SW480 (cell line): ENCODE measurements at places on chromosomes 1 and 21.
A peak's percentile ranks its signal among the peaks of the same experiment; 100 is the strongest.

GRCh38 chr1:8378178-8378577 is 60.3 kb downstream of the SLC45A1 start:
- no peak for DNase-seq

GRCh38 chr1:66351913-66352312 is 182.0 kb upstream of the SGIP1 start:
- DNase-seq = no peak

GRCh38 chr1:19738076-19738475 is 61.6 kb downstream of the TMCO4 start:
- no peak for DNase-seq

- no peak for DNase-seq
Measured at GRCh38 chr21:34705011-34705410, 36.2 kb downstream of the CLIC6 start.

DNA sequence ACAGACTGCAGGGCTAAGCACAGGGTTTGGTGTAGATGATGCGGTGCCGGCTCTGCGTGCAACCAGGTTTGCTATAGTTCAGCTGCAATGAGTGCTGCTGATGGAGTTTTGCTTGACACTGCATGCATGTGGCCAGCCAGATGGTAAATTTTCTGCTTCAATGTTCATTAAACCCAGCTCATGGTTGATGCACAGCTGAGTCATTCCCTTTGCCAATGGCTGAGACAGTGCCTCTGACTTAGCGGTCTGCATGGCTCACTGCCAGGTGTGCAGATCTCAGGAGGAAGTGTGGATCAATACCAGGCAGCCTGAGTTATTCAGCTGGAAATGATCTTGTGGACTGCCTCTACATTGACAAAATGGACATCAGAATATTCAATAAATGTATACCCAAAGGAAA is 172.7 kb upstream of the ZP4 start:
- DNase-seq = no peak

GRCh38 chr1:181122222-181122621 is 33.7 kb downstream of the IER5 start:
- DNase-seq = no peak

GRCh38 chr1:89765774-89766173 is 55.1 kb upstream of the LRRC8D start:
- DNase-seq = no peak

DNA sequence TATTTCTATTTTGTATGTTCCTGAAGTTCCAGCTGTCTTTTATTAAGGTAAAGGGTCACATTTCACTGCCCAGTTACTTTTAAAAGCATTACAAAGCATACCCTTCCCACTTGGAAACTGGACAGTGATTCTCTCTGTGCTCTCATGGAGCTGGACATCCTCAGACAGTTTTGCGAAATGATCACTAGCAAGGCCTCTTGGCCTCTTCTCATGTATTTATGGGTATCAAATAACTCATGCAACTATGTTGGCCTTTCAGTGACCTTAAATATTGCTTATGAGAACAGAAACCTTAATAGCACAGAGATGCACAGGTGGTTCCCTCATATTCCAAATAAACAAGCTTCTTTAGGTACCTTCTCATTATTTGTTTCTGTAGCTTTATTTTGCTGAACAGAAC is 7.9 kb upstream of the AMPD1 start:
- DNase-seq = no peak

GRCh38 chr1:42043811-42044210 is 109.4 kb upstream of the GUCA2B start:
- peak; percentile 46 for DNase-seq

DNA sequence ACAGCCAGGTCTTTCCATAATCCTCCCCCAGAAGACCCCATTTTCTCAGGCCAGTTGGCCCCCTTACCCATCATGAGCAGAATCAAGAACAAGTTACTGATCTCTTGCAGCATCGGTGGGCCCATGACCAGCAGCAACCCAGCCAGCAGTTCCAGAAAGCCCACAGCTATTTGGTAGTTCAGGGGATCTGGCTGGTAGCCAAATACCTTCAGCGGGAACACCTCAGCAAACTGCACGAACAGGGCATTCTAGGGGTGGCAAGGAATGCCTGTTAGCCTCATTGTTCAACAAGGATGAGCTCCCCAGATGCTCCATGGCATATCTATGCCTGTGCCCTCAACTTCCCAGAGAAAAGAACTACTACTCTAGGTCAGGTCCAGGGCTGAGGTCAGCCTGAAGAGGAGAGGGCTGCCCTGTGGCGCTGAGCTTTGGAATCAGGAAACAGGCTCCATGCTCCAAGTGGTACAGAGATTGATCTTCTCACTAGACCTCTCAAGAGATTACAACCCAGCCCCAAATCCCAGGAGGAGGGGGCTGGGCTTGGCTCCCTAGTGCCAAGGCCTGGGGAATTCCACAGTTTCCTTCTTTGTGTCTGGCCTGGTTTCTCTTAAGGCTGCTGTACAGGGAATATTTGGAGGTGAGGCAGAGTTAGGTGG is 1.3 kb downstream of the TMEM35B start:
- DNase-seq = peak; percentile 8

GRCh38 chr1:22286491-22286890 is 143.6 kb upstream of the WNT4 start:
- no peak for DNase-seq

DNA sequence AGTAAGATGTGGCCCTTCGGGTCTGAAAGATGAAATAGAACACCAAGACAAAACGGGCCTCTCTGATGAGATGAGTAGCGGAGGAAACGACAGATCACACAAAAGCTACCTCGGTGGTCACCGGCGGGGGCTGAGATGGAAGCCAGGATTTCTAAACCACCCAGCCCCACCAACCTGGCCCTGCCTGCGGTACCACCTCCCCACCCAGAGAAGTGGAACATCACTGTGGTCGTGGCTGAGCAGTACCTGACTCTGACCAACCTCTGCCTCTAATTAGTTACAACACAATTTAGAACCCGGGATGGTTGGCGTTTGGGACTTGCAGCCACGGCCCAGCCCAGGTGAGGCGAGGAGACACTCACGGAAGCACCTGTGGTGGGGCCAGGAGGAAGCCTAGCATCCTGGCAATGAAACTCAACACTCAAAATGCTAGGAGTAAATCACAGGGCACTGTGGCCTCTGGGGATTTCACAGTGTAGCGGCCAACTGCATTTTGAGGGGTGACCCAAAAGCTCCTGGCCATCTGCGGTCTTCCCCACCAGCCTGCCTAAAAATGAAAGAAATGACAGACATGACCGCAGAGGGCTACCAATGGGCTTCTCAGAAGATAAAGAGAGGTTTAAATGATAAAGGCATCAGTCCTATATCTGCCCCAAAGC is 73.4 kb downstream of the ITPKB start:
- DNase-seq = no peak

- DNase-seq = peak; percentile 25
Measured at GRCh38 chr1:206635978-206636345, 626 bp downstream of the DYRK3 start.

DNA sequence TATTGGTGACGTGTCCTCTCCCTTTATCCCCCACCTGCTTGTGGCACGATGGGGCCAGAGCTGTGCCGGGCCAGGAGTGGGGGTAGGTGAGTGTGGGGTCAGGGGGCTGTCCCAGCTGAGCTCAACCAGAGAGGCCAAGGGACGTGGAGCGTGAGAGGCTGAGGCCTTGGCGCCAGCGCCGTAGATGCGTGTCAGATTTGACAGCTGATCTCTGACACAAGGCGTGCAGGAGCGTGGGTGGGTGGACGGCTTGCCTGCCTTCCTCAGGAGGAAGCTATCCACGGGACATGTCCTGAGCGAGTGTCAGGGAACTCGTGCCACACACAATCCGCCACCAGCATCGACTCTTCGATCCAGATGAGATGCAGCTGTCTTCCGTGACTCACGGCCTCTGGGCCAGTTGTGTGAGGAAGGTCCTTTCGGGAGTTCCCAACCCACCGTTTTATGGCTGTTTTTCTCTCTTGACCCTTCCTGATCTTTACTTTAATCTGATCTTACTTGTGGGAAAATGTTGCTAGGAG is 56.7 kb downstream of the SPSB1 start:
- no peak for DNase-seq

GRCh38 chr1:246142320-246142893 is 364.7 kb downstream of the SMYD3 start:
- DNase-seq = no peak

GRCh38 chr1:206930210-206930798 is 8.6 kb upstream of the FCMR start:
- no peak for DNase-seq

DNA sequence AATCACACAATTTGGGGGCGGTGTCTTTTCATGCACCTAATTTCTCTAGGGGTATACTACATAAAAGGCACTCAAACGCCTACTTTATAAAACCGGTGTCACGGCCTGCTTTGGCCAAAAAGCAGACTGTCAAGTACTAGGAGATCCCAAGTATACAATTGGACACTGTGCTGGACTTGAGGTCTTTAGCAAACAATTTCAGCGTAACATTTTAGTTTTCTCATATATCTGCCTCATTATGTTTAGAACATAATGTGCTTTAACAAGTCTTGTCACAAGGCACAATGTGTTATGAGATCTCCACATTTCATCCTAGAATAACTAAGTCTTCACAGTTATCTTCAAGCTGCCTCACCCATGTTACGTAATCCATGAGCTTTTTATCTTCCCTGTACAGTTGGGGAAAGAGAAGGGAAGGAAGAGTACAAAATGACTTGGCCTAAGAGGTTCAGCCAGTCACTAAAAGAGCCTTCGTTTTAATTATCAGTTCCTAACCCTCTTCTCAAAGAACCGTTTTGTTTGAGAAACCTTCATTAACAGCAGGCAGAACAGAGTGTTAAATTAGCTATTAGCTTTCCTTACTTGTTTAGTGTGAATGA is 1.7 kb downstream of the SSX2IP start:
- DNase-seq = no peak

DNA sequence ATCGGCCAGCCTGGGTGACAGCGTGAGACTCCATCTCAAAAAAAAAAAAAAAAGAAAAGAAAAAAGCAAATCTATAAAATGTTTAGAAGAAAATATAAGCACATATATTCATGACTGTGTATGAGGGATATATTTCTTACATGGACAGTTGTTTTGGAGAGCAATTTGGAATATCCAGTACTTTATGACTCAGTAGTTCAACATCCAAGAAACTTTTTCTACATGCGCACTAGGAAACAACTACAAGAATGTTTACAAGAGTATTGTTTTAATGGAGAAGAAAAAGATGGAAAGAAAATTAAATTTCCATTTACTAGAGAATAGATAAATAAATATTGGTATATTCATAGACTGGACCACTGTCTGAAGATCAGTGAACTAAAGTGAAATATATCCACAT is 77.5 kb downstream of the MAST2 start:
- DNase-seq = no peak

GRCh38 chr1:216485042-216485441 is 61.8 kb upstream of the USH2A start:
- no peak for DNase-seq

GRCh38 chr1:77342745-77343144 is 60.9 kb downstream of the AK5 start:
- DNase-seq = no peak

DNA sequence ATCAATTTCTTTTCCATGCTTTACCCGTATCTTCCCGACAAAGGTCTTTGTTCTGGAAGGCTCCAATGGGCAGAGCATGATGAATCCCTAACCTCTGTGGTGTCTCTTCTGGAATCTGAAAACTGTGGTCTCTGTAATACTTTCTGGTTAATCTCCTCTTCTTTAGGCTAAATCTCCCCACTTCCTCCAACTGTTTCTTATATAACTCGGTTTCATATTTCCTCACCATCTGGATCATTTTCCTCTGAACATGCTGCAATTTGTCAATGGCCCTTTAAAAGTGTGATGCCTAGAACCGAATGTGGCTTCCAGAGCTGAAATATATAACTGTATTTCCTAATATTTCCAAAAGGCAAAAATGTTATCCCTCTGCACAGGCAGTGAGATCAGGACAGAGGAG is 66.1 kb downstream of the ALG14 start:
- no peak for DNase-seq
